ENCODE measurements at places on chromosomes 1 and 21.

DNA sequence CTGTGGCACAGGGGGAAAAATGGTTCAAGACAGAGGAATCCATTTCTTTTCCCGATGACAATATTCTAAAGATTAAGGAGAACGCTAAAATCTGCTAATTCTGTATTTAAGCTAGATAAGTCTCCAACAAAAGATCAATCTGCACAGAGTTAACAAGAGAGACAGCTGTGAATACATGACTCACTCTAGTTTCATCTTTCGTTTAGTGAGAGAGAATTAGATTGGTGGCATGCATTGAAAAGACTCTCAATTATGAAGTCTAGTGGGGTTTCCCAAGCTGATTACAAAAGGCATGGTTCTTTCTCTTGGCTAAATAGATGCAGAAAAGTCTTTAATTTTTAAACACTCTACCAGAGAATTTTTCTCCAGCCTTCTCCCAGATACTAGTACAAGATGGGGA lies 34.4 kb downstream of the CAPN9 start:
- no peak for DNase-seq

DNA sequence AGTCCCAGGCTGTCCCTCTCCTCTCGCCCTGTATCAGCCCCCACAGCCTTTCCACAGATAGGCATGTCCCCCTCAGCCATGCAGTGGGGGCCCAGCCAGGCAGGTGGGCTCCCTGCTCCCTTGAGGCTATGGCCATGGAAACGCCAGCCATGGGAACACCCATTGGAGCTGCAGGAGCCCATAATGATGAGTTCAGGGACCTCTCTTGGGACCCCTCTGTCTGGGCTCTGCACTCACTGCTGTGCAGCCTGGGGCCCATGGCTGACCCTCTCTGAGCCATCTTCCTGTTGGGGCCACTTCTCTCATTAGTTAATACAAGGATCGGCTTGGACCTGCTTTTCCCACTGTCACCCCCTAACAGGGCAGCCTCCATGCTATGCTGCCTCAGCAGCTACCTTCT lies 33.2 kb downstream of the WNT3A start:
- DNase-seq, result no peak

GRCh38 chr1:34165422-34165921 lies 442 bp upstream of the CSMD2 start:
- DNase-seq, result no peak

DNA sequence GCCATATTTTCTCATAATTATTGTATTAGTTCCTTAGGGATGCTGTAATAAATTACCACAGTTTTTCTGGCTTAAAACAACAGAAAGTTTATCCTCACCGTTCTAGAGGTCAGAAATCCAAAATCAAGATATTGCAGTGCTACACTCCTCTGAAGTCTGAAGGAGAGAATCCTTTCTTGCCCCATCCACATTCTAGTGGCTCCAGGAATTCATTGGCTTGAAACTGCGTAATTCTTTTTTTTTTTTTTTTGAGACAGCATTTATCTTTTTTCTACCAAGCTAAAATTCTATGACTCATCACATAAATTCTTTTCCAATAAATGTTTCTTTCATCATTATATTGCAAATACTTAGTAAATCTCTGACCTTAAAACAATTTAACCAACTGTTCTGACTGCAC lies 451.0 kb upstream of the RGS18 start:
- DNase-seq, result no peak

DNA sequence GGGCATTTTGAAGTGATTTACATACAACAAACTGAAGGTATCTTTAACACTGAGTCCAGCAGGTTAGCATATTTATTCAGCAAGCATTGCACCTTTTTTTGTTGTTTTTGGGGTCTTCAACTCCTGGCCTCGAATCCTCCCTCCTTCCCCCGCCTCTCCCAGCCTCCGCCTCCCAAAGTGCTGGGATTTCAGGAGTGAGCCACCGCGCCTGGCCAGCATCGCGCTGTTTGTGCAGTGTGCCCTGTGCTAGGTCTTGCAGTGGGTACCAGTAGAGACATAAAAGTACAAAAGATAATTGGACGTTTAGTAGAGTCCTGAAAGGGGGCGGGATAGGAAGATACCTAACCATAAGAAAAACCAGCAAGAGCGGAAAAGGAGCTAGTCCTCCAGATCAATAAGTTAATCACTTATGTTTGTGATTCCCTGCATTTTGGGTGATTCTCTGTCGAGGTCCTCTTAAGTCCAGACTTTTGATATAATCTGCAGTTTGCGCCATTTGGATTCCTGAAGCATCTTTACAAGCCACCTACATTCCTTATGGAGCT lies 111.8 kb downstream of the OSBPL9 start:
- DNase-seq, result no peak

GRCh38 chr1:47805921-47806361 lies 191.2 kb downstream of the TRABD2B start:
- DNase-seq, result no peak

GRCh38 chr1:159973350-159973940 lies 19.4 kb upstream of the SLAMF9 start:
- no peak for DNase-seq

GRCh38 chr1:246293366-246294121 lies 213.5 kb downstream of the SMYD3 start:
- no peak for DNase-seq

DNA sequence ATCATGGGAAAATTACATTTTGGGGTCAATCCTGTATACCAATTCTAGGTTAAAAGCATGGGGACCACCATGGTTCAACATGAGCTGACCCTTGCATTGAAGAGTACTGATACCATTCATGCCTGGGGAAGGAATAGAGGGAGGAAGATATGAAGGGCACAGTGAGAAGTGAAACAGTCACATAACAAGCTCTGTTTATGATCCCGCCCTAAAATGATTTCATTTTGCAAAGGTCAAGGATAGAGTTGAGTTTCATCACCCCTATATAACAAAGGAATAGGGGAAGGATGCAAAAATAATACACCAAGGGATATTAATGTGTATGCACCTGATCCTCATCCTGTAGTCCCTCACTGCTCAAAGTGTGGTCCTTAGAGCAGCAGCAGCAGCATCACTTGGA lies 2.5 kb upstream of the HLCS start:
- no peak for DNase-seq

DNA sequence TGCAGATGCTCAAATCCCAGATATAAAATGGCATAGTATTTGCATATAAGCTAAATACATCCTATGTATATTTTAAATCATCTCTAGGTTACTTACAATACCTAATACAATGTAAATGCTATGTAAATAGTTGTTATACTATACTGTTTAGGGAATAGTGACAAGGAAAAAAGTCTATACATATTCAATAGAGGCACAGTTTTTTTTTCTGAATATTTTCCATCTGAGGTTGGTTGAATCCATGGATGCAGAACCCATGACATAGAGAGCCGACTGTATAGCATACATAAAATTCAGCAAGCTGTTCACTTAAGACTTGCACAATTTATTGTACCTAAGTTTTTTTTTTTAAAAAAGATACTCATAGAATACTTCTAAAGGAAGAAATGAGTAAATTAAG lies 6.5 kb downstream of the TAF13 start:
- no peak for DNase-seq

DNA sequence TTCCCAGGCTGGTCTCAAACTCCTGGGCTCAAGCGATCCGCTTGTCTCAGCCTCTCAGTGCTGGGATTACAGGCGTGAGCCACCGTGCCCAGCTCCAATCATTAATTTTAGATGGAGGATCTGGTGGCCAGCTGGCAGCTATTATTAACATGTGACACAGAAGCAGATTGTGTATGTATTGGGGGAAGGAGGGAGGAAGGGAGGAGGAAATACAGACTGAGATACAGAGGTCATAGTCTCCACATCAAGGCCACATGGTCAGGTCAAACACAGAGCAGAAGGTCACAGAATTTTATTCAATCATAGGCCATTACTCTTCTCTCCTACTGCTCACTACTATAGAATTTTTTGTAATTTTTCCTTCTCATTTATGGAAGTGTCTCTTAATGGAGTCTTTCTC lies 57.9 kb upstream of the ADORA3 start:
- no peak for DNase-seq

Measured in tibial nerve (tissue), 4 donors.